ENCODE measurements at places on chromosomes 11 and 22.

DNA sequence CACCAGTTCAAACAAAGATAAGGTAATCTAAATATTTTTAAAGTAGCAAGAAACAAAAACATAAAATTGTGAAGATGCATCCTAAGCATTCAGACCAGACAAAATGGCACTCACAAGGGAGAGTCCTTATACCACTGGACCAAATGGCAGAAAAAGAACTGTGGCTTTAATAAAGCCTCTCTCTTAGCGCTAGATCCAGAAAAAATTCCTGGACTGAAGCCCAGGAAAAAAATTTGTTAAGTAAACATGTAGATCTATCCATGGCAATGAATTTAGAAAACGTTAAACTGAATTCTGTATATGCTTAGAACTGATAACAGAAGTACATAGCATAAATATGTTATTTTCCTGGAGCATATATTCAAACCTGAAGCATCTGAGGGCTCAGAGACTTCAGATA, 11.8 kb upstream of the CD59 start:
- no peak overlapping the region for H3K27ac ChIP-seq
- H3K36me3 ChIP-seq: peaks cover 41% of the 10 kb centered on the region
- no peaks in the 10 kb centered on the region for H3K4me1 ChIP-seq
- DNase-seq: no peak

GRCh38 chr22:22848364-22848866, 39.2 kb upstream of the IGLL5 start:
- no peak overlapping the region for H3K4me3 ChIP-seq
- H3K4me1 ChIP-seq: peaks cover 28% of the 10 kb centered on the region
- H3K27me3 ChIP-seq: no peaks in the 10 kb centered on the region
- H3K36me3 ChIP-seq: no peaks in the 10 kb centered on the region
- no peak overlapping the region for H3K27ac ChIP-seq
- peak; percentile 83 for DNase-seq

DNA sequence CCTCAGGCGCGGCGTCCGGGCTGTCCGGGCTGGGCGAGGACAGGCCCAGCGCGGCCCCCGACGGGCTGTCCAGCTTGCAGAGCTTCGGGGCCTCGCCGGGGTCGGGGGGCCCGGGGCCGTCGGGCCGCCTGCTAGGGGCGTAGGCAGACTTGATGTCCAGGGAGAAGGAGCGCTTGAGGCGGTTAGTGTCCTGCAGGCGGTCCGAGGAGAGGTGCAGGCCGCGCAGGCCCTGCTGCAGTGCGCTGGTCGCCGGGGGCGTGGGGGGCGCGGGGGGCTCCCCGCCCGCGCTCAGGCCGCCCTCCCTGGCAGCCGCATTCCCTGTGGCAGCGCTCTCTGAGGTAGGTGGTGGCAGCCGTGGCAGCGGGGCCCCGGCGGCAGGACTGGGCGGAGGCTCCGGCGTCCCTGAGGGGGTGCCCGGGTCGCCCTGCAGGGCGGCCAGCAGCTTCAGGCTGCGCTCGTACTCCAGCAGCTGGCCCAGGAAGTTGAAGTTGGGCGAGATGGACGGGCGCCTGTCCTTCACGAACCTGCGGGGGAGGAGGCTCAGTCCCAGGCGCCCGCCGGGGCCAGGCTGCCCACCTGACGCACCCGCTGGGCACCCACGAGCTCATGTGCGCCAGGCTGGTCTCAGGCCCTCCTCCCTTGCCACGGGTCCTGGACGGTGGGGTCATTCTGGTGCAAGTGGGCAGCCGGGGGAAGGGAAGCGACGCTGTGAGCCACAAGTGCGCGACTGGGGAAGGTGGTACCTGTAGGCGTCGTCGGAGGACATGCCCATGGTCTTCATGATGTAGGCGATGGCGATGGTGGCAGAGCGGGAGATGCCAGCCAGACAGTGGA, 14.8 kb downstream of the DUSP8 start:
- peak; percentile 38 for DNase-seq
- H3K4me3 ChIP-seq: no peak overlapping the region
- peaks cover 10% of the 10 kb centered on the region for H3K4me1 ChIP-seq
- no peaks in the 10 kb centered on the region for H3K27me3 ChIP-seq

DNA sequence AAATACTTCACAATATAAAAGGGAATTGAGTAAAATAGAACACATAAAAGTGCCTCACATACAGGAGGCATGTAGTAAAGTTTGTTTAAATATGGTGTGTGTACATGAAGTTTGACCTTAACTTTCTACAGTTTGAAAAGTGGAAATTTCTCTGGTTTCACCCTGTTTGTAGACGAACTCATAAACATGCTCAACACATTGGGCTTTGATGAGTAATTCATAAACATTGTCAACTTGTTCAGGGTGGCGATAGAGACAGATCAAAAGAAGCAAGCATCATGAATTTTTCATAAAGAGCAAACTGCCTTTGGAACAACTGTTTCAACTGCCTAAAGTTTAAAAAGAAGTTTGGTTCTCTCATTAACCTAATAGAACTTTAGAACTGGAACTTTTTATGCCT, 9.1 kb downstream of the SLN start:
- H3K27ac ChIP-seq: no peak overlapping the region
- H3K4me1 ChIP-seq: no peaks in the 10 kb centered on the region
- H3K27me3 ChIP-seq: peaks cover 3% of the 10 kb centered on the region
- DNase-seq: no peak

All from B cell (primary cell).